ENCODE measurements at places on chromosomes 7 and 10. TPM values are rescaled to one million over a fixed set of nuclear protein-coding genes. Genes with fewer than 3 reads are reported as not detected.

GRCh38 chr10:133393401-133394063 is 425 bp upstream of the MTG1 start:
- no peak for DNase-seq

DNA sequence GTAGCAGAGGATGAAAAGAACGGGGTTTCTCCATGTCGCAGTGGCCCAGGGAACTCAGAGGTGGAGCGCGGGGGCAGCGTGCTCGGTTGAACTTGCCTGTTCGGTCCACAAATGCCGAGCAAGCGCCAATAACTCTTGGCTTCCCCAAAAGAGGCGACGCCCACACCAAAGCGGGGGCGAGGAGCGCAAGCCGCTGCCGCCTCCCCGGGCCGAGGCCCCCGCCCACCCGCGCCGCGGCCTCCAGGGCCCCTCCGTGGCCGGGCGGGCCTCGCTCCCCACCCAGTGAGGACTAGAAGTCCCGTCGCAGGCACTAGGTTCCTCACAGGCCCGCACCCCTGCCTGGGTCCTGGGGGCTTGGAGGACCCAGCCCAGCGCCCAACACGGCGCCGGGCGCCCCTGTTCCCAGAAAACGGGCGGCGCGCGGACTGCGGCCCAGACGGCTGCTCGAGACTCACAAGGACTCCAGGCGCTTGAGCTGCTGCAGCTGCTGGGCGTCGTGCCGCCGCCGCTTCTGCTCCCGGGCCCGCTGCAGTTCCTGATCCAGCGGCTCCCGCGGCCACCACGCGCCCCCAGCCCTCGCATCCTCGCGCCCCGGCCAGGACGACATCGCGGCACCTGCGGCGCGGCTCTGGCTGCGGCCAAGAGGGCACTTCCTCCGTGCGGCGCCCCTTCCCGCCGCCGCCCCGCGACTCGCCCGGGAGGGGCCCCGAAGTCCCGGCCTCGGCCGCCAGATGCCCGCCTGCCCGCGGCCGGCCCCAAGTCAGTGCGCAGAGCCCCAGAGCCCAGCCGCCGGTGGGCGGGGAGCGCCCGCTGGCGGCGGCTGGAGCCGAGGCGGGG is 14.6 kb upstream of the FKBP9 start:
- peak; percentile 59 for DNase-seq

- no peak for DNase-seq
Measured at GRCh38 chr10:98168147-98168546, 33.7 kb downstream of the R3HCC1L start.

GRCh38 chr10:1120306-1120705 is 64.1 kb downstream of the WDR37 start:
- DNase-seq: no peak

DNA sequence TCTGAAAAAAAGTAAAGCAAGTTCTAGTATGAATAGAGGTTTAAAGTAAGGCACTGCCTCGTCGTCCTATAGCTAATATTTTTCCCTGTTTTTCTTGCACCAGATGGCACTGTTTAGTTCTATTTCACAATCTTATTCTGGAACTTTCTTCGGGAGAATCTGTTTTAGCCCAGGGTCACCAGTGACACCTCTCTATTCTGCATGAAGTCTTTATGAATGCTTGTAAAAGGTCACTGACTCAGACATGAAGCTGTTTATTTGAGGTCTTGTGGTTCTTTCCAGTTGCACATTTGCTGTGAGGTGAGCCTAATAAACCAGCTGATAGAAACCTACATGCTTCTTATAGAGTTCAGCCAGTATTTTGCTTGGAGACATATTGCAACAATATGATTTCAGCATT is 444.3 kb downstream of the AUTS2 start:
- DNase-seq: no peak

- DNase-seq: no peak
Measured at GRCh38 chr10:26839966-26840627, 20.7 kb downstream of the ABI1 start.

GRCh38 chr10:132254841-132255240 is 52.9 kb downstream of the STK32C start:
- no peak for DNase-seq

- no peak for DNase-seq
Measured at GRCh38 chr7:108384716-108385483, 71.3 kb downstream of the NRCAM start.

- no peak for DNase-seq
Measured at GRCh38 chr10:119509909-119510451, 32.5 kb downstream of the RGS10 start.

DNA sequence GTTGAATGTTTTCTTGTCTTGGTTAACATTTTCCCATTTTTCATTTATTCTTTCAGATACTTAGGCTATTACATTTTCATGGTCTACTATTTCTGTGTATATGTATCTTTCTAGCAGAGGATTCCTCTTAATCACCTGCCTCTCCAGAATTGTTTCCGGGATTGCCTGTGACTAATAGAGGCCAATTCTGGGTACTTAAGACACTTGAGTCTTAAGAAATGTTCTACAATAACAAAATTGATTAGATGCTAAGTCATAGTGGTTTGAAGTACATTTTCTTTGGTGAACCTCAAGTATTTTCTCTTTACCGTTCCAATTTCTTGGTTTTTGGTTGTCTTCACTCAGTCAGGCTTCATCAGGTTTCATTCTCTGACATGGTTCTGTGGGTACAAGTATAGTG is 26.4 kb downstream of the BBS9 start:
- DNase-seq: no peak

DNA sequence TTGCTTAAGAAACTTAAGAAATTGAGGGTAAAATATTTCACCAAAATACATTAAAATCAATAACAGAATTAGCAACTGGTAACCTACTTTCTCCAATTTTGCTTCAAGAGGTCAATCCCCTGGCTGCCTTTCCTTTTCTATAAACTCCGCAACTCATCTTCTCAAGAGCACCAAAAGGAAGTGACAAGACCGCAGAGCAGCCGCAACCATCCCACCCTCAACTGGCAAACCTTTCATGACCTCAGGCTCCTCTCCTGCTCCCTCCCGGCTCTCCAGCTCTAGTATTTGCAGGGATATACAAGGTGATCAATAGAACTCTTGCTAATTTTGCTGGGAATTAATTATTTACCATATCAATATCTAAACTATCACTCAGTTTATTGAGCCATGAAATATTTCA is 88.9 kb downstream of the ATE1 start:
- DNase-seq: no peak

GRCh38 chr7:158442260-158442659 is 145.4 kb downstream of the PTPRN2 start:
- peak; percentile 27 for DNase-seq

GRCh38 chr7:140078392-140078791 is 15.6 kb upstream of the PARP12 start:
- no peak for DNase-seq

- DNase-seq: peak; percentile 54
Measured at GRCh38 chr10:122279725-122280141, 8.6 kb downstream of the BTBD16 start.

DNA sequence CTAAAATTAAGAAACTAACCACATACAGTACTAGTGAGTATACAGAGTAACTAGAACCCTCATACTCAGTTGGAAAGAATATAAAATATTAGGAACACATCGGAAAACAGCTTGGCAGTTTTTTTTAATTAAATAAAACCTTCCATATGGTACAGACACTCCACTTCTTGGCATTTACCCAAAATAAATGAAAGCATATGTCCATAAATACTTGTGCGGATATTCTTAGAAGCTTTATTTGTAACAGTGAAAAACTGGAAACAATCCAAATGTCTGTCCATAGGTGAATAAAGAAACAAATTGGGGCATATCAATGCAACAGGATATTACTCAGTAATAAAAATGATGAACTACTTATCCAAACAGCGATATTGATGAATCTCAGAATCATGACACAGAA is 410.0 kb downstream of the HTR7 start:
- DNase-seq: no peak

DNA sequence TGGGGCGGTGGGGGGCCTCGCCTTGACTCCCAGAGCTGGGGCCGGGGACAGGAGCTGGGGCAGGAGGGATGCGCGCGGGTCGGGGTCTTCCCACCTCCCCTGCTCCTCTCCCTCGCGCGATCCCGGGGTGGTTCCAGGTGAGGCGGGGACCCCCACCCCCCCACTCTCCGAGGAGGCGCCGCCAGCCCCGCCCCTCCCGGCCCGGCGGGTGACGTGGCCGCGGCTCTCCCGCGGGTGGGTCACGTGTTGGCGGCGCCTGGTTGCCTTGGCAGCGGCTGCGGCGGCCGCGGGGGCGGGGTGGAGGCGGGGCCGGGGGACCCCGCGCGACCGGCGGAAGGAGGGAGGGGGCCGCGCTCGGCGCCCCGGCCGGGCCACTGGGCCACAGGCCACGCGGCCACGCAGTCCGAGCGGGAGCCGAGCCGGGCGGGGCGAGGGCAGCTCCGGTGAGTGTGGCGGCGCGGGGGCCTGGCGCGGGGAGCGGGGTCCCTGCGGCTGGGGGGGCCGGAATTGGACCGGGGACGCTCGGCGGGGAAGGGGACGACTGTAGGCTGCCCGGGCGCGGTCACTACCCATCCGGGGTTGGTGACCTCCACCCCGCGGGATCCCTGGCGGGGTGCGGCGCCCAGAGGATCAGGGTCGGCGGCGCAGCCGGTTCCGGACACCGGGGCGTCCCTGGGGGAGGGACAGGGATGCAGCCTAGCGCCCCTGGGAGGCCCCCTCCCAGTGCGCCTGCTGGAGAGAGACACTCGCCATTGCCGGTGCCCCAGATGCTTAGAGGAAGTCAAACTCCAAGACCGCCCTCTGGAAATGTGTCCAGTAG is at the start of gene ORAI2:
Gene ORAI2, plus strand, starts transcription at position 357 of the 820 bp plus-strand sequence. CDS start 5,382 bp downstream, outside the sequence.
- DNase-seq: no peak

DNA sequence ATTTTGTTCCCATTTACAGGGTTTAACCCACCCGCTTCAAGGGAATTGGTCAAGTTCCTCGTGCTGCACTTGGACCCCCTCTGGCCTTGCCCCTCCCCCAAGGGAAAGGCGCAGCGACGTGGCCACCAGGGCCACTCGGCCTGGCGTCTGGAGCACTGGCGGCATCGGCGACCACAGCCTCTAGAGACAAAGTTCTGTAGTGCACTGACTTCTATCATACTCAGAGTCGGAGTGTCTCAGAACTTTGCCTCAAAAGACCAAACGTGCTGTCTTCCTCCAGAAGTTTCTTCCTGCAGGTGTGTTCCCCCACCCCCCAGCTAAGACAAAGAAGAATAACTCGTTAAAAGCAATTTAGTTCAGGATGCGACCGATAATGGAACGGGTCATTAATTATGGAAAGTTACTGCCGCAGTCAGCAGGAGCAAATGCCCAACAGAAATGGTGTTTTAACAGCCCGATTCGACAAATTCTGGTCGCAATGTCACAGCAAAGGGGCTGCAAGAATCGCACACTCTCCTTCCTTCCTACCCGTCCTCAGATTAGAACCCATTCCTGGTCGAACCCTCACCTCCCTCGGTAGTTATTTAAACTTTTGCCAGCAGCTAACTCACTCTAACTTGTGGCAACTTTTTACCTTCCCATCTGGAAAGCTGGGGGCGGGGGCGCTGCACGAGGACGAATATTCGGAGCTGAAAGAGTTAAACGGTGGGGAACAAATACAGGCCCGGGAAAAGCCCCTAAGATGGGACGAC is 202.1 kb upstream of the NFE2L3 start:
- DNase-seq: peak; percentile 23

GRCh38 chr10:116287906-116288501 is 15.0 kb upstream of the GFRA1 start:
- DNase-seq: peak; percentile 18

- no peak for DNase-seq
Measured at GRCh38 chr10:33252324-33252723, 82.1 kb downstream of the NRP1 start.

GRCh38 chr7:98420966-98421612 is 20.2 kb upstream of the BAIAP2L1 start:
- DNase-seq: peak; percentile 76

- DNase-seq: no peak
Measured at GRCh38 chr7:117091721-117092120, 138.4 kb downstream of the ST7 start.

GRCh38 chr10:14749070-14749809 is 25.5 kb downstream of the FAM107B start:
- peak; percentile 21 for DNase-seq

GRCh38 chr10:64733980-64734379 is 1212.8 kb downstream of the REEP3 start:
- DNase-seq: peak; percentile 32

DNA sequence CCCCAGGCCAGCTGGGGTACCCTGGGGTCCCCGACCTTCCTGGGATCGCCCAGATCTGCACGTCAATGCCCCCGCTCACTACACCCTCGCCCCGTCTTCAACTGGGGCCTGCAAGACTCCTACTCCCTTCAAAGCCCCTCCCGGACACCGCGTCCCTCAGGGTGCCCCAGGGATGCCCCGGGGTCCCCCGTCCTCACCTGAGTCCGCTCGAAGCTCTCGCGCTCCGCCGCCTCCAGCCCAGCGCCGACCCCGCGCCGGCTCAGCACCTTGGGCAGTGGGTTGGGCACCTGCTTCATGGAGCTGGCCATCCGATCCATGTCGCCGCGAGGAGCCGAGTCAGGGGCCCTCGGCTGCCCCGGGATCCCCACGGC is at the start of gene HIP1:
Gene HIP1, minus strand, starts transcription at position 338 of the 371 bp plus-strand sequence. Its CDS starts 21 bp downstream, at position 317.
- no peak for DNase-seq

DNA sequence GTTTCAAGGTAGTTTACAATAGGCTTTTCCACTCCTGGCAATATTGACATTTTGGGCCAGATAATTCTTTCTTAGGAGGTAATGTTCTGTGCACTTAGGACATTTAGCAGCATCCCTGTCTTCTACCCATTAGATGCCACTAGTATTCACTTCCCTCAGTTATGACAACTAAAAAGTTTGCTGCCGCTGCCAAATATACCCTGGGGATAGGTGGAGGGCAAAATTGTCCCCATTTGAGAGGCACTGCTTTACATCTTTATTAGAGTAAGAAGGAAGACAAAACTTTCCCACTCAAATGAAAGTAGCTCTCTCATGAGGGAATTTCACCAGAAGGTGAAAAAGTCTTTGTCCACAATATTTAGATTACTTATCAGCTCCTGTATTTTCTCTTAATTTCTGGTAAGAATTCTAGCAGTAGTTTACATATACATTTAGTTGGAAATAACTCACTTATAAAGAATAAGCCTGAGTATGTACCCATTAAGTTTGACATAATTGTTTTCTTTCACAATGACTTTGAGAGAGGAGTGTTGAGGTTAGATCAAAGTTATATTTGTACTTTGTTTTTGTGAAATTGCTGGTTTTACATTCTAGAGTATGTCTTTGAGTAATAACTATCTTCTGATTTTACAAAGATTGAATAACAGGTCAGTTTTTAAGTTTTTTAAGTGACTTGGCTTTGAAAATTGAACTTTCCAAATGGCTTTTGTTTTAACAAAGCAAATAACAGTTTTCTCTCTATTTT is 46.0 kb downstream of the HELLS start:
- no peak for DNase-seq

GRCh38 chr10:34713875-34714274 is 101.2 kb downstream of the PARD3 start:
- peak; percentile 71 for DNase-seq

Gene COBL
- total RNA-seq: 3.8 TPM

Gene CHRM2
- not detected for total RNA-seq

Gene SEMA3D
- total RNA-seq: not detected

Gene SPRN
- total RNA-seq: not detected

Gene PUS7
- 47.2 TPM for total RNA-seq

Gene SPDYE2B
- total RNA-seq: not detected

Gene FAM221A
- total RNA-seq: not detected

Gene C7orf57
- total RNA-seq: not detected

Gene CPA2
- not detected for total RNA-seq

Gene AGR3
- total RNA-seq: not detected

Gene OR2A25
- not detected for total RNA-seq

Gene SUN1
- total RNA-seq: 23.2 TPM

Gene BTBD16
- 5.0 TPM for total RNA-seq

Gene CALD1
- 61.2 TPM for total RNA-seq

Gene AKR1C8
- total RNA-seq: not detected

Gene RALA
- 23.0 TPM for total RNA-seq

Gene ANKRD2
- total RNA-seq: not detected

Gene GNGT1
- not detected for total RNA-seq

Gene TMEM196
- total RNA-seq: not detected

Gene IDI2
- not detected for total RNA-seq

All from HepG2 (cell line).